ENCODE measurements at places on chromosomes 5 and 9.

- H3K36me3 ChIP-seq, result no peaks in the 10 kb centered on the region
- DNase-seq, result no peak
- H3K4me3 ChIP-seq, result no peak overlapping the region
- peaks cover 10% of the 10 kb centered on the region for H3K27me3 ChIP-seq
- H3K27ac ChIP-seq, result no peak overlapping the region
These were observed 222.0 kb downstream of the EBF1 start for GRCh38 chr5:158877706-158878105.

DNA sequence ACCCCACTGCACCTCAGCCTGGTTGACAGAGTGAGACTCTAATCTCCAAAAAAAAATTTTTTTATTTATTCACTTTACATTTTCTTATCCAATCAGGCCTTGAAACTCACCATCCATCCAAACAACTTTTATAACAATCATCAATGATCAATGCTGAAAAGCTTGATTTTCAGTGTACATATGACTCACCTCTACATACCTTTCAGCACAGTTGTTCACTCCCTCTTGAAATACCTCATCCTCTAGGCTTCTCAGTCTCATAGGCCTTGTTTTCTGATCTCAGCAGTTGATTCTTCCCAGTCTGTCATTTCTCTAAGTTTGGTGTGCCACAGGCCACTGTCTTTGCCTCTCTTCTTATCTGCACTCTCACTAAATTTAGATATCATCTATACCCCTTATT is 36.2 kb downstream of the GRIN3A start:
- no peaks in the 10 kb centered on the region for H3K36me3 ChIP-seq
- no peak overlapping the region for H3K27ac ChIP-seq
- H3K27me3 ChIP-seq, result no peaks in the 10 kb centered on the region
- H3K4me1 ChIP-seq, result peaks cover 5% of the 10 kb centered on the region
- no peak for DNase-seq
- no peak overlapping the region for H3K4me3 ChIP-seq

- no peak for DNase-seq
- peaks cover 6% of the 10 kb centered on the region for H3K4me1 ChIP-seq
- H3K27me3 ChIP-seq, result no peaks in the 10 kb centered on the region
- H3K36me3 ChIP-seq, result peaks cover 5% of the 10 kb centered on the region
These were observed 53.6 kb downstream of the SEMA4D start for GRCh38 chr9:89444274-89444673.

DNA sequence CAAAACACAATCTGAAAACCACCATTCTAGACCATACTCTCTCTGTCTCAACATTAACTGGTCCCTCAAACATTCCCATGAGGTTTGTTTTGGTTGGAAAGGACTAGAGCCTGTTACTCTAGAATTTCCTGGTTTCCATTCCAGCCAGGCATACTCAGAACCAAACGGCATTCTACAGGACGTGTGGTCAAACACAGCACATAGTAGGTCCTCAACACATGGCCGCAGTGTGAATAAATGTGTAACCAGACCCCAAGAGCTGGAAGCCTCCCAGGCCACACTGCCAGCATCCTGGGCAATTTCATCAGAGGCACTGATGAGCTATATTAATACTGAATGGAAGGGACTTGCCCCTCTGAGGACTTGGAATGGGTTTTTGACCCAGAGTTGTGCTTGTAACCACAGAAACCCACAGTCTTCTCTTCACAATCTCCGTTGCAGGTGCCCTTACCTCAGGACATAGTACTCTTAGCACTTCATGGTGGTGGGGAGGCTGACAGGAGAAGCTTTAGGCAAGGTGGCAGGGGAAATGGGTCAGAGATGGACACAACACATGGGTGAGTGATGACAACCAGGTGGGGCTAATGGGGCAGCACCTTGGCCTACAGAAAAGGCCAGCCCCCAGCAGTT is 66.0 kb downstream of the ZNF366 start:
- no peaks in the 10 kb centered on the region for H3K4me1 ChIP-seq
- H3K27ac ChIP-seq, result no peak overlapping the region
- H3K36me3 ChIP-seq, result no peaks in the 10 kb centered on the region
- peaks cover 4% of the 10 kb centered on the region for H3K27me3 ChIP-seq
- no peak for DNase-seq

DNA sequence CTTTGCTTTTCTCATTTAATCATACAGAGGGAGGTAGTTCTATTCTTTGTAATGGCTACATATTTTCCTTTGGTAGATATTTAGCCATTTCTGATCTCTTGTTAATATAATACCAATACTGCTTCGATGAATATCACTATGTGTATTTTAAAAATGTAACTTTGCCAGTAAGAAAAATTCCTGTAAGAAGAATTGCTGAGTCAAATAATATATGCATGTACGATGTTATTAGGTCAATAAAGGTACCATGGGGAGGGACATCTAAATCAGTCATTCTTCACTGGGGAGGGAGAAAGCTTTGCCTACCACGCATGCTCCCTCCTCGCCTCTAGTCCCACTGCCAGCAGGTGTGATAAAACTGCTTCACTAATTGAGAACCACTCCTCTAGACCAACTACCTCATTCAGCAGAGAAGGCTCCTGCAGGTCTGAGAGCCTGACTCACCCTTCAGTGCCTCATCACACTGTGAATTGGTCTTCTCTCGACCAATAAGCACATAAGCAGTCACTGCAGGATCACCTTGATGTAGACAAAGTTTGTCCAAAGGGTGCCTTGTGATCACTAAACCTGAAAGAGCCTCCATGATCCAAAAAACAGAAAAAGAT is 56.1 kb upstream of the TBCA start:
- H3K4me3 ChIP-seq, result no peak overlapping the region
- no peak overlapping the region for H3K27ac ChIP-seq
- DNase-seq, result no peak
- H3K4me1 ChIP-seq, result no peaks in the 10 kb centered on the region
- H3K27me3 ChIP-seq, result peaks cover 25% of the 10 kb centered on the region
- H3K36me3 ChIP-seq, result no peaks in the 10 kb centered on the region

DNA sequence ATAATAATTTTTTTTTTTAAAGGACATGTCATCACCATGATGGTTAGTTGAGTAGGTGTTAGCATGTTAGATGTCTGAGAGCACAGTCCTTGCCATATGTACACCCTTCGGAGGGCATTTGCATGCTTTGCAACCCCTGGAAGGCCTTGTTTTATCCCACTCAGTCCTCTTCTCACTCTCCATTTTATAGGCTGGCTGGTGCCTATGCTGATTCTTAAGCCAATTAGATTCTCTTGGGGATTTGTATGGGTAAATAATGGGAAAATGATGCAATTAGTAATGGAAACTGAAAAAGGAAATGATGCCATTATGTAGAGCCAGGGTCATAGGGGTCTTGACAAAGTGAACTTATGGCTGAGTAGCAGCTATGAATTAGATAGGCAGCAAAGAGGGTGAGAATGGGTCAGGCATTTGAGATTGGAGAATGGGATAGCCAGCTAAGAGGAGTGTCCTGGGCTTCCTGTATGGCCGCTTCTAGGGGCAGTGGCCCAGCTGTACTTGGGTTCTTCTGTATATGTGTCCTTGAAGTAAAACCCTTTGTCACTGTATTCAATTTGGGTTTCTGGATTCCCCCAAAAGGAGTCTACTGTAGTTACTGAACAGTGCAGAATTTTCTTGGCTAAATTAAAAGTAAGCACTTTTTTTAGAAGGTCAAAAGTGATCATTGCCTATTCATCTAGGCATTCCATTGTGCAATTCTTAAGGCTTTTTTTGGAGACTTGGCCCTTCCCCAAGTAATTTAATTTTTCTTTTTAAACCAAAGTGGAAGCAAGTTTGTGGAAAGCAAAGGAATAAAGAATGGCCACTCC is 31.6 kb downstream of the LRRTM2 start:
- H3K36me3 ChIP-seq, result no peaks in the 10 kb centered on the region
- no peak overlapping the region for H3K4me3 ChIP-seq
- H3K4me1 ChIP-seq, result no peaks in the 10 kb centered on the region
- H3K27ac ChIP-seq, result no peak overlapping the region
- no peak for DNase-seq
- H3K27me3 ChIP-seq, result no peaks in the 10 kb centered on the region

GRCh38 chr5:170860818-170861666 is 776 bp upstream of the RANBP17 start:
- H3K4me1 ChIP-seq, result peaks cover 9% of the 10 kb centered on the region
- H3K36me3 ChIP-seq, result no peaks in the 10 kb centered on the region
- DNase-seq, result no peak
- no peaks in the 10 kb centered on the region for H3K27me3 ChIP-seq
- H3K4me3 ChIP-seq, result no peak overlapping the region

GRCh38 chr9:37935096-37935495 is 31.2 kb upstream of the SLC25A51 start:
- no peaks in the 10 kb centered on the region for H3K27me3 ChIP-seq
- no peak for DNase-seq
- no peak overlapping the region for H3K27ac ChIP-seq
- peaks cover 15% of the 10 kb centered on the region for H3K36me3 ChIP-seq
- H3K4me3 ChIP-seq, result no peak overlapping the region

GRCh38 chr9:128732576-128732975 is 8.6 kb upstream of the ZDHHC12 start:
- no peaks in the 10 kb centered on the region for H3K27me3 ChIP-seq
- H3K27ac ChIP-seq, result no peak overlapping the region
- DNase-seq, result no peak
- H3K36me3 ChIP-seq, result peaks cover 47% of the 10 kb centered on the region
- peaks cover 2% of the 10 kb centered on the region for H3K4me1 ChIP-seq

DNA sequence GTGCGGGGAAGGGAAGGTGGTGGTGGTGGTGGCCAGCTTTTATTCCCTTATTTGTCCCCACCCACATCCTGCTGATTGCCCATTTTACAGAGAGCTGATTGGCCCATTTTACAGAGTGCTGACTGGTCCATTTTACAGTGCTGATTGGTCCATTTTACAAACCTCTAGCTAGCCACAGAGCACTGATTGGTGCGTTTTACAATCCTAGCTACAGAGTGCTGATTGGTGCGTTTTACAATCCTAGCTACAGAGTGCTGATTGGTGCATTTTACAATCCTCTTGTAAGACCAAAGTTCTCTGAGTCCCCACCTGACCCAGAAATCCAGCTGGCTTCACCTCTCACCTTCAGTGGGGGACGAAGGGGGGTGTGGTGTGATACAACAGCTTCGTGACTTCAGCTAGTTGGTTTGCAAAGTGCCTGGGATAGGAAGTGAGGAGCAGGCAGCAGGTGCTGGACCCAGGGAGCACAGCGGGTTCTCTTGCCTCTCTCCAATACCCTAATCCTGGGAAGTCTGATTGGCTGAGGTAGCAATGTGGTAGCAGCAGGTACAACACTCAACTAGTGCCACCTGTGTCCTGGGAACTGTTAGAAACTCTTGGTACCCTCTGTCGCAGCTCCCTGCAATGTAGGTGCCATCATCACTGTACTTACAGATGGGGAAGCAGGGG is 92.1 kb downstream of the BARX1 start:
- no peaks in the 10 kb centered on the region for H3K4me1 ChIP-seq
- H3K36me3 ChIP-seq, result no peaks in the 10 kb centered on the region
- no peak overlapping the region for H3K27ac ChIP-seq

DNA sequence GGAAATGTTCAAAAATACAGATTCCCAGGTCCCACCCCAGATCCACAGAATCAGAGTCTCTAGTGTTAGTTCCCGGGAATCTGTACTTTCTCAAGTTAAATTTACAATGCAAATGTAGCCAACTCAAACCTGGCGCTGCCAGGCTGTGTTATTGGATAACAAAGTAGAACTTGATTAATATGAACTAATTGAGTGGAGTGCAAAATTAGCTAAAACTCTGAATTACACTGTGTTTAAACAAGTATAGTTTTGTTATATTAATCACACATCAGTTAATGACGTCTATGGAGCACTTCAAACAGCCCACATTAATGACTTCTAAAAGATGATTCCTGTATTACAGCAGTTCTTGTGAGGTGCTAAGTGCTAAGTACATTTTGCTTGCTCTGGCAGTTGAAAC is 32.4 kb upstream of the CYFIP2 start:
- H3K27me3 ChIP-seq, result no peaks in the 10 kb centered on the region
- no peak for DNase-seq
- no peaks in the 10 kb centered on the region for H3K4me1 ChIP-seq
- no peak overlapping the region for H3K27ac ChIP-seq

GRCh38 chr5:149740341-149740740 is 10.2 kb downstream of the PPARGC1B start:
- H3K36me3 ChIP-seq, result no peaks in the 10 kb centered on the region
- no peaks in the 10 kb centered on the region for H3K27me3 ChIP-seq
- DNase-seq, result no peak
- H3K4me1 ChIP-seq, result peaks cover 12% of the 10 kb centered on the region

DNA sequence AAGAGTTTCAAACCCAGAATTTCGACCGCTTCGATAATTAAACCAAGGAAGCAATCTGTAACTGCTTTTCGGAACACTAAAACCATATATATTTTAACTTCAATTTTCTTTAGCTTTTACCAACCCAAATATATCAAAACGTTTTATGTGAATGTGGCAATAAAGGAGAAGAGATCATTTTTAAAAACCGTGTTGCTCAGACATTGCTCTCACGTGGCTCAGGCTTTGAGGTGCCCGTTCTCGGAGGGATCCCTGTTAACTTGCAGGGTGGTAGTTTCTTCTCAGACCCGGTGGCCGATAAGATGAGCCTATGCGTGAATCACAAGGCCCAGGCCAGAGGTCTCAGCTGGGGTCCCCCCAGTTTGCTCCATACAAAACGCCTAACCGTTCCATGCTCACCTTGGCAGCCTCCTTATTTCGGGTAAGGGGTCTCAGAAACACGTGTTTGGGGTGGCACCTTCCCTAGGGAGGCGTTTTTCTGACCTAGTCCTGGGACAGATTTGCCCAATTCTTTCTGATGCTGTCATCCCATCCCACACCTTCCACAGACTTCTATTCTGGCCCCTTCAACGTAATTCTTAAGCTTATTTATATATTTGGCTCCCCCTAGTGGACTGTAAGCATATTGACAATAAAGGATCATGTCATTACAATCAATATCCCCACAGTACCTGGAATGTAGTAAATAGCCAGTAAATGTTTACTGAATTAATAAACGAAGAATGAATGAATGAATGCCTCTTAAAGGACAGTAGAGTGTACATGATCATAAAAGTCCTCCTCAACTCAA is 48.1 kb downstream of the THBS4 start:
- no peak for DNase-seq
- no peaks in the 10 kb centered on the region for H3K27me3 ChIP-seq
- no peaks in the 10 kb centered on the region for H3K36me3 ChIP-seq
- H3K4me3 ChIP-seq, result no peak overlapping the region
- no peaks in the 10 kb centered on the region for H3K4me1 ChIP-seq

- DNase-seq, result no peak
- H3K36me3 ChIP-seq, result no peaks in the 10 kb centered on the region
- no peak overlapping the region for H3K4me3 ChIP-seq
- H3K4me1 ChIP-seq, result no peaks in the 10 kb centered on the region
- H3K27me3 ChIP-seq, result no peaks in the 10 kb centered on the region
These were observed 7.6 kb upstream of the ALDH1A1 start for GRCh38 chr9:72960446-72960845.

DNA sequence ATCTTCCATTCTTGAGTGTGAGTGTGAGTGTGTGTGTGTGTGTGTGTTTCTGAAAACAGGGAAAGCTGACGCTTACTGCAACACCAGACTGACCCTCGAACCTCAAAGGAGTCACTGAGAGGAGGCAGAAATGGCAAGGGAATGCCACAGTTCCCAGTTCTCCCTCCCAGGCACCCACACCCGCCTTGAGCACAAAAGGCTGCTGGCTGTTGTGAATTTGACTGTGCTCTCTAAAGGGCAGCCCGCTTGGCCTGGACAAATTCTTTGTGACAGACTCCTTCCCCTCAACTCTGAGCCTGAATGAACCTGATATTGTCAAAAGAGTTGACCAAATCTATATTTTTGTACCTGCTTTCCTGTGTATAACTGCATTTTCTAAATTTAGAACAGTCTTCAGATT is 245.7 kb upstream of the IRX2 start:
- no peaks in the 10 kb centered on the region for H3K27me3 ChIP-seq
- no peak for DNase-seq
- no peaks in the 10 kb centered on the region for H3K36me3 ChIP-seq

GRCh38 chr5:157049605-157050004 is 9.3 kb downstream of the HAVCR1 start:
- peaks cover 14% of the 10 kb centered on the region for H3K4me1 ChIP-seq
- no peak overlapping the region for H3K27ac ChIP-seq
- no peaks in the 10 kb centered on the region for H3K27me3 ChIP-seq
- H3K4me3 ChIP-seq, result no peak overlapping the region
- no peak for DNase-seq
- H3K36me3 ChIP-seq, result no peaks in the 10 kb centered on the region

Measured in large intestine (tissue), 12 donors.